ENCODE measurements at places on chromosomes 7 and 10. TPM values are rescaled to one million over a fixed set of nuclear protein-coding genes. Genes with fewer than 3 reads are reported as not detected.

Gene MRPL32
- 46.1 TPM for total RNA-seq

Gene NXPH1
- total RNA-seq = not detected

Gene ZPBP
- not detected for total RNA-seq

Gene CADPS2
- 11.8 TPM for total RNA-seq

Gene MMP21
- total RNA-seq = not detected

Gene KCP
- 0.34 TPM for total RNA-seq

Gene EFCAB10
- total RNA-seq = not detected

Measured in bronchial smooth muscle cell (primary cell).